ENCODE measurements at places on chromosomes 12 and 14.

GRCh38 chr14:52400846-52401245 is 86.7 kb downstream of the PTGER2 start:
- no peak for DNase-seq

DNA sequence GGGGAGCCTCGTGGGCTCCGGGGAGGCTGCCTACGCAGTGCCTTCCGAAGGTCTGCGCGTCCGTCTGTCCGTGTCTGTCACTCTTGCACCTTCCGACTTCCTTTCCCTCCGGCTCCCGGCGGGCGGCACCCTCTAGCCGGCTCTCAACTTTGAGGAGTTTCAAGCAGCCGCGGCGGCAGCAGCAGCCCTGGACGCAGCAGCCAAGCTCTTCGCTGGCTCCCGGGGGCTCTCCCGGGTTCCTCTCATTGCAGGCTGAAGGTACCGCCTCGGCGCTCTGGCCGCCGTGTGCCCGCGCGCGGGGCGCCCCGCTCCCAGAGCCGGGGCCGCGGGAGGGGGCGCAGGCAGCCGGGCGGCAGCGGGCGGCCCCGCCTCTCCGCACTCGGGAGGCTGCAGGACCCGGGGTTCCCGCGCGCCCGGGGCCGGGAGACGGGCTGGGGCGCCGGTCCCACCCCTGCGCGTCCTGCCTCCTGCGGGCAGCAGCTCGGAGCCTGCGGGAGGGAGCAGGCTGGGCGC is at the start of the genes AMIGO2 and PCED1B:
Gene AMIGO2 (minus strand): TSS at position 492 of the 513 bp plus-strand sequence. CDS start 957 bp downstream, outside the sequence.
Gene PCED1B (plus strand): TSS at position 154 of the 513 bp plus-strand sequence. CDS start 155,443 bp downstream, outside the sequence.
- DNase-seq: peak; percentile 79

- no peak for DNase-seq
These were observed 269.9 kb downstream of the RPL10L start for GRCh38 chr14:46381674-46382073.

- DNase-seq: no peak
These were observed 238.1 kb downstream of the SLC2A13 start for GRCh38 chr12:39867631-39868327.

DNA sequence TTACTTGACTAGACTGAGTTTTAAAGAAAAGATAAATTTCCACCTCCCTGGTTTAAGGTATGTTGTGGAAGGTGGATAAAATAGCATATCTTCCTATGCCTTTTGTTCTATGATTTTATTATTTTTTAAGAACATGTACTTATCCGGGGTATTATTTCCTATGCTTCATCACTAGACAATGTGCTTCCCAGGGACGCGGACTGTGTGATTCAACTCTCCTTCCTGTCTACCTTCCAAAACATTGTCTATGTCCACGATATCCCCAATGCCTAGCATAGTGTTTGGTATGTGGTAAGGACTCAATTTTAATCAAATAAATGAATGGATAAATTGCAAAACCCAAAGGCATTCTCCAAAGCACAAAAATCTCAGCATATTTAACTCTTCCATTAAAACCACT is 8.3 kb upstream of the CCND2 start:
- no peak for DNase-seq

- DNase-seq: no peak
These were observed 460.4 kb downstream of the DPF3 start for GRCh38 chr14:72433511-72433910.

GRCh38 chr12:79082595-79082994 is 218.0 kb downstream of the SYT1 start:
- DNase-seq: no peak

GRCh38 chr12:2161473-2161872 is 108.7 kb downstream of the CACNA1C start:
- DNase-seq: no peak

DNA sequence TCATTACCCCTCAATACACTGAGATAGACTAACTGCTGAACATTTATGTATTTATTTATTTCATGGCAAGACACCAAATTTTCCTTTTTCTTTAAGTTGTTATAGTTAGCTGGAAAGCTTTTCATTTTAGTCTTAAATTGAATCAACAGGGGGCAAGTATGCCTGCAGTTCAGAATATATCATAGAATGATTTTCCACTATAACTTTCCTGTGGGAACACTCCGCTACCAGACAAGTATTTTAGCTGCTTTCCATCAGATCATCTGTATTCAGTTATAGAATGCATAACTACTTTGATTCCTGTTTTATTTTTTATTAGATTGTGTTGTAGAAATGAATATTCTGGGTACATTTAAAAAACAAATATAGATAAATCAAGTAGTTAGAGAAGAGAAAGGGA is 102.0 kb downstream of the SLC6A15 start:
- DNase-seq: no peak

DNA sequence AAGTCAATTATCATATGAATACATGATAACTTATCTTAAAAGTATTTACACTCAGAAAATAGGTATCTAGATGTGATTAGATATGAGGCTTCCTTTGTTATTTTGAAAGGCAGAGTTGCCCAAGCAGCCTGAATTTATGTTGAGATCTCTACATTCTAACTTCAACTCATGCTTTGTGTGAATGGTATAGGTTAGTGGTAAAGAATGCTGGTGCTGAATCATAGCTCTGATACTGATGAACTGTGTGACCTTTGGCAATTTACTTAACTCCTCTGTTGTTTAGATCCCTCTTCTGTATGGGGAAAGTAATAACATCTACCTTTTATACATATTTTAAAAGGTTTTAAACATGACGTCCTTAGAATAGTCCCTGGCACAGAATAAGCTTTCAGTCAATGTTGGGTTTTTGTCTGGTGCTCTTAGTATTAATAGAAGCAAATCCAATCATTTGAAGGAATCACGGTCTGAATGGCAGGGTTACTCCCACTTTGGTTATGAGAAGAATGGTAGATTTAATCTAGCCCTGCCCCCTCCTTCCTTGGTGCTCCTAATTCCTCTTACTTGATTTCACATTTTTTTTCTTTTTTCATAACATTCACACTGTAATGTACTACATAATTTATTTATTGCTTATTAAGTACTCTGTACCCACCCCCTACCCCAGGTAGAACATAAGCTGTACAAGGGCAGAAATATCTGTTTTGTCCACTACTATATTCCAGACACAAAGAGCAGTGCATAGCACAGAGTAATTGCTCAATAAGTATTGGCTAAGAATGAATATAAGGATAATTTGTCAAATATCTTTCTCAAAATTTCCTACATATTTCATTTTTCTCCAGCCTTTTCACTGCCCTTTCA is 203.3 kb upstream of the KRR1 start:
- DNase-seq: no peak

DNA sequence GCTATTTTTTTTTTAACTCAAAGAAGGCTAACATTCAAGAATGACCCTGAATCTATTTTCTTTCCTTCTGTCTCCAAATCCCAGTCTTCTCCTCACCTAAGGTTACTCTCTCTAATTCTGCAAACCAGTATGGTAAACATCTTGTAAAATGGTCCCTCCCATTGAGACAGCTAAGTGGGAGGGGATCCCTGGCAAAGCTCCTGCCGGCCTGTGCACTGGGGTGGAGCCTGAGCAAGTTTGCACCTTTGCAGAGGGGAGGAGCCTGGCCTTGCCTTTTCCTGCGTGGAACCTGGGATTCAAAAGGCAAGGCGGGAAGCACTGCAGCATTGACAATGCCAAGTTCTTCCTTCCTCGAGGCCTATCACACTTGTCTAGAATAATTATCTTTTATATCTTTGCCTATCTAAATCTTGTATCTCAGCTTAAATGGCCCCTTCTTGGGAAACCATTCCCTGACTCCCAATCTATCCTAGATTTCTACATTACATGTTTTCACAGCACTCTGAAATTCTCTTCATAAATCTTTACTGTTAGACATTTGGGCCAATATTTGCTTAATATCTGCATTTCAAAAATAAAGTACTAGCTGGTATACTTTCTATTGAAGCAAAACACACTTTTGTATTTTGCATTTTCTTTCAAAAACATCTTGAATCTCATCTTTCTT is 83.0 kb downstream of the EPS8 start:
- DNase-seq: no peak

DNA sequence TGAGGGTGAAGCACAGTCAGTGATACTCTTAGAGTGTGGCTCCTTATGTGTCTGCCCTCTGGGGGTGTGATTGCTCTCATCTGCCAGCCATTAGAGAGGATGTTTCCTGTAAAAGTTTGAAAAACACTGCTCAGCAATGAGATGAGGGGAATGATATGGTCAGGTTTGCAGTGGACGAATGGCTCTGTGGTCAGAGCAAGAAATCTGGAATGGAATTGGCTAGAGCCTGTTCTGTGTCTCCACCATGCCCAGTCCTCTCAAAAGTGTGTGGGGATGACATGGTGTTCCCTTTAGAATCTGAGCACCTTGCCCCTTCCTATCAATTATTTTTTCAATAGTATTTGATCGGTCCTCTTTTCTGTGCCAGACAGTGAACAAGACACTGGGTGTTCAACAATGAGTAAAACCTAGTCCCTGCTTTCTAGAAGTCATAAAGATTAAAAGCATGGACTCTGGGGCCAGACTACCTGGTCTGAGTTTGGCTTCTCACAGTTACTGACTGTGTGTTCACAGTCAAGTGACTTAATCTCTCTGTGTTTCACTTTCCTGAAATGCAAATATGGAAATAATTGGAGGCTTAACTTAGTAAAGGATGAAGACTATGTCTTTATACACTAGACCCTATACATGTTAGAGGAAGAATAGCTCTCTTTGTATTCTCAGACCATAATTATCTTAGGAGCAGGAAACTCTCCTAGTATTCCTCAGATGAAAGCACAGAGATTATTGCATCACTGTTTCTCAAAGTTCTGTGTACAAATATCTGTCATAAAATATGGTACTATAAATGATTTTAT is 1.6 kb downstream of the ACSS3 start:
- DNase-seq: no peak

DNA sequence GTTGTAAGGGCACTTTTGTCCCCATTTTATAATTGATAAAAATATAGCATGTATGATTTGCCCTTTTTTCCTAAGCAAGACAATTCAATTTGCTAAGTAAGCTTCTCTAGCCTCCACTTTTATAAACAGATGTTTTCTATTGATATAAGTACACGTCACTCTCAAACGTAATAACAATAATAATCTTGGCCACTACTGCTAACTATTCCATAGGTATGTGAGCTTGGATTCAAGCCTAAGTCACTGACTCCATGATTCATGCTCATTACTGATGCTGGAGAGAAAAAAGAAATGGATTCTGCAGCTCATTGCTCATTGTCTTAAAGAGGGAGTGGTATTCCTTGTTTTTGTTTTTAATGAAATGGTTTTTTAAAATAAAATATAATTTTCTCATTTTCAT is 661.0 kb downstream of the GALC start:
- DNase-seq: no peak

- DNase-seq: no peak
These were observed 13.0 kb downstream of the ERG28 start for GRCh38 chr14:75647640-75648039.

GRCh38 chr12:75271576-75271975 is 58.5 kb downstream of the CAPS2 start:
- no peak for DNase-seq

GRCh38 chr14:25522116-25522515 is 472.2 kb upstream of the STXBP6 start:
- DNase-seq: no peak

DNA sequence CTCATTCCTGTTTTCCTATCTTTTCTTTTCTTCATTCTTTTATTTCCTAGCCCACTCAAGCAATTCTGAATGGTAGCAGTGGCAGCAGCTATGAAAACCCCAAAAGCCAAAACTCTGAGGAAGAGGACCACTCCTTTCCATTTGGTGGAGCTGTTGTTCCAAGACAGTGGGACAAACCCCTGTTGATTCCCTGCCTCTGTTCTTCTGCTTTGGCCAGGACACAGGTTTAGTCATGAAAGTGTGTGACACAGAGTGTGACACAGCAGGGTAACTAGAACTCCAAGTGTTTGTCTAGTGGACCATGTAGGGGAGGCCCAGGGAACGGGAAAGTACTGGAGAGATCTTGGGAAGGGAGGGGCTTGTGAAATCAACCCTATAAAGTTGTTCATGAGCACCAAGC is 71.1 kb downstream of the PTCSC3 start:
- no peak for DNase-seq

DNA sequence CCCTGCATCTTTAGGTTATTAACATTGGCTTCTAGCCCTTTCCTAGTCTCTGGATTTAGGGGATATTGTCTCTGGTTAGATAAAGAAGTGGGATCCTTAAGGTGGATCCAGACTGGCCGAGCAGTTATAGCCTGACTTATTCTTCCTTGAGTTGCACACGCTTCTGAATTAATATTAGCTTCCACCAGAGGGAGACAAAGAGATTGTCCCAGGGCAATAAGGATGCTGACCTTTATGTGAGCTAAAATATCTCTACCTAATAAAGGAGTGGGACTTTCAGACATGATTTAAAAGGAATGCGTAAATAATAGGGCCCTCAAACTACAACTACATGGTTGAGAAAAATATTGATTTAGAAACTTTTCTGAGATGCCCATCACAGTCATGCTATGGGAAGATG is 139.7 kb downstream of the SLCO1B3 start:
- DNase-seq: no peak

DNA sequence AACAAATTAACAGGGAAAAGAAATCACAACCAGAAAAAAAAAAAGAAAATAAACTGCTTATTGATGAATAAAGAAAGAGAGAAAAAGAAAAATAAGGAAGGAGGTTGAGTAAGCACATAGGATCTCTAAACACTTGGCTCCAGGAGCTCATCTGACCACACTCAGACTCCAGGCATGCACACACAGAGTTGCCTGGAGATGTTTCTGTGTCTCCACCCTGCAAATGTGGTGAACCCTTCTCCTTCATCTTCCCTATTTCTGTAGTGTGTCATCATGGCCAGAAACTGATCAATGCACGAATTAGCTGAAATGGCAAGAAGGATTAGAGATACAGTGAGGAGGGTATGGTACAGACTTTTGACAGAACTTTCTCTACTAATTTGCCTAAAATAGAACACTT is 20.2 kb downstream of the OR4N2 start:
- DNase-seq: no peak

DNA sequence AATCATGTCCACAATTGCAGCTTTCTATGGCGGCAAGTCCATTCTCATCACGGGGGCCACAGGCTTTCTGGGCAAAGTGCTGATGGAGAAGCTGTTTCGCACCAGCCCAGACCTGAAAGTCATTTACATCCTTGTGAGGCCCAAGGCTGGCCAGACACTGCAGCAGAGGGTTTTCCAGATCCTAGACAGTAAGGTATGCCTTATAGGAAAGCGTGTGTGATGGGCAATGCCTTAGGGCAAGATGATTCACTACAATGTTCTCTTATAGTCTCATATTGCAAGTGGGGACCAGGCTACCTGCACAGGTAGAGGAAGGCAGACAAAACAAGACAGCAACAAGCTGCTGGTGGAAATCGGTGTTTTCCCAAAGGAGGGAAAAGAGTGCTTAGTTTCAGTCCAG is 110.5 kb downstream of the ERGIC2 start:
- no peak for DNase-seq

GRCh38 chr14:96297000-96297399 is 41.0 kb downstream of the BDKRB1 start:
- DNase-seq: no peak

- DNase-seq: no peak
These were observed 56.9 kb downstream of the MAP4K5 start for GRCh38 chr14:50475460-50475859.

DNA sequence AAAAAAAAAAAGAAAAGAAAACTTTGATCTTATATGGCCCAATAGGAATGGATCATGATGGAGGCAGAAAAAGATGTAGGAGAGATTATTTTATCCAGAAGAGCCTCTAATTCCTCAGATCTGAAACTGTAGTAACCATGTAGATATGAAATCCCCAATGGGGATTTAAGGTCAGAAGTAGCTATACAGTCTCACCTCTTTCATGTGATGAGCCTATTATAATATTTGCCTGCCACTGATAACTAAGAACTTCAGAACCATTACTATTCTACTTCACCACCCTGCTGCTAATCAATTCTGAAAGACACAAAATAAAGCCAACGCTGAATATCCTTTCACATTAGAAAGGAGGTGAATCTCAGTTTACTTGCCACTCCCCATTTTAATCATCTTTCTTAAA is 29.3 kb downstream of the BAZ1A start:
- DNase-seq: no peak

Data from activated T-cell treated with anti-CD3 and anti-CD28 coated beads, Interleukin-2, amount 50 U/mL, for 24 hours (primary cell).